ENCODE measurements at places on chromosomes 13 and 19. TPM values are rescaled to one million over a fixed set of nuclear protein-coding genes. Genes with fewer than 3 reads are reported as not detected.
A peak's percentile ranks its signal among the peaks of the same experiment; 100 is the strongest.

GRCh38 chr19:50820549-50821247 lies 2.9 kb downstream of the KLK1 start:
- peak overlapping the region; percentile 9 for H3K4me3 ChIP-seq
- H3K27me3 ChIP-seq, result peaks cover 84% of the 10 kb centered on the region

- H3K27ac ChIP-seq, result no peak overlapping the region
- H3K27me3 ChIP-seq, result no peaks in the 10 kb centered on the region
- H3K4me1 ChIP-seq, result no peaks in the 10 kb centered on the region
- no peak overlapping the region for H3K4me3 ChIP-seq
- H3K36me3 ChIP-seq, result peaks cover 20% of the 10 kb centered on the region
Measured at GRCh38 chr13:100536643-100537180, 51.9 kb downstream of the GGACT start.

- H3K27ac ChIP-seq, result no peak overlapping the region
- H3K36me3 ChIP-seq, result peaks cover 42% of the 10 kb centered on the region
Measured at GRCh38 chr19:55593096-55593772, 6.1 kb downstream of the FIZ1 start.

GRCh38 chr19:49790866-49791265 lies 22.2 kb downstream of the FUZ start:
- H3K27me3 ChIP-seq, result no peaks in the 10 kb centered on the region
- no peak for DNase-seq
- peaks cover 25% of the 10 kb centered on the region for H3K4me1 ChIP-seq
- peaks cover 43% of the 10 kb centered on the region for H3K36me3 ChIP-seq

DNA sequence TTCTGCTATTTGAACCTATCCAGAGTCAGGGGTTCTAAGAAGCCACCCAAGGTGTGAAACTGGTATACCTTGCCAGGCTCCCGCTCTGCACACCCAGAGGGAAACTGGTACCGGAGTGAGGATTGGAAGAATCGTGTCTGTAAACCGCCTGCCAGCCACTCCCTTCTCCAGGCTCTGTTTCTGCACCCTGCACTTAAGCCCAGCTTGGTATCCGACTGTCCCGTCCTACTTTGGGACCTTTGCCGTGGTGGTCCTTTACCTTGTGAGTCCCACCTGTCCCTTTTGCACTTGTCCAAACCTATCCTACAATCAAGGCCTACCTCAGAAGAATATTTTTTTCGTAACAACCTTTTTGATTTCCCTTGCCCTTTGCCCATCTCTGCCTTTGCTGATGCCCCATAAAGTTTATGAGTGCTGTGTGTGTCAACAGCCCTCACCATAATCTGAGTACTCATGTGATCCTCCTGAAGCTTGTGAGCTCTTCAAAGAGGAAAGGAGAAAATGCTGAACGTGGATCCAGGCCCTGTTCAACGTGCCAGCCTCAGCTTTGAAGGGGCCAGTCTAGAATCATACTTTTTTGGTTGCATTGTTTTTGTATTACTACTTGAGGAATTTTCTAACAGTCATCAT lies 44.7 kb downstream of the GARRE1 start:
- no peak for DNase-seq
- H3K4me1 ChIP-seq, result no peaks in the 10 kb centered on the region
- peaks cover 48% of the 10 kb centered on the region for H3K36me3 ChIP-seq
- no peak overlapping the region for H3K4me3 ChIP-seq
- H3K27ac ChIP-seq, result no peak overlapping the region

- no peaks in the 10 kb centered on the region for H3K27me3 ChIP-seq
- H3K36me3 ChIP-seq, result no peaks in the 10 kb centered on the region
- DNase-seq, result no peak
- no peaks in the 10 kb centered on the region for H3K4me1 ChIP-seq
Measured at GRCh38 chr13:30378191-30378590, 44.1 kb upstream of the UBE2L5 start.

GRCh38 chr19:19528721-19529490 lies at the start of gene YJEFN3:
YJEFN3 (plus strand) TSS chr19:19528911; CDS start chr19:19528933, 22 bp downstream.
- no peak for DNase-seq
- H3K4me1 ChIP-seq, result peaks cover 36% of the 10 kb centered on the region
- peaks cover 46% of the 10 kb centered on the region for H3K36me3 ChIP-seq
- H3K4me3 ChIP-seq, result peak within 1 kb of the TSS; percentile 42
- H3K27me3 ChIP-seq, result no peaks in the 10 kb centered on the region

GRCh38 chr19:38538386-38538785 lies 79.4 kb downstream of the MAP4K1 start:
- H3K27ac ChIP-seq, result no peak overlapping the region
- no peaks in the 10 kb centered on the region for H3K36me3 ChIP-seq
- DNase-seq, result no peak

GRCh38 chr19:34288381-34288780 lies 34.0 kb downstream of the GARRE1 start:
- peaks cover 8% of the 10 kb centered on the region for H3K36me3 ChIP-seq
- H3K4me1 ChIP-seq, result no peaks in the 10 kb centered on the region
- no peak overlapping the region for H3K27ac ChIP-seq
- no peak overlapping the region for H3K4me3 ChIP-seq

GRCh38 chr19:5341448-5341820 lies 822 bp upstream of the PTPRS start:
- no peak for DNase-seq
- H3K4me3 ChIP-seq, result no peak overlapping the region

- peaks cover 3% of the 10 kb centered on the region for H3K4me1 ChIP-seq
- no peak overlapping the region for H3K4me3 ChIP-seq
- peaks cover 11% of the 10 kb centered on the region for H3K36me3 ChIP-seq
- DNase-seq, result no peak
- no peak overlapping the region for H3K27ac ChIP-seq
Measured at GRCh38 chr19:19074196-19074882, 10.5 kb downstream of the SLC25A42 start.

DNA sequence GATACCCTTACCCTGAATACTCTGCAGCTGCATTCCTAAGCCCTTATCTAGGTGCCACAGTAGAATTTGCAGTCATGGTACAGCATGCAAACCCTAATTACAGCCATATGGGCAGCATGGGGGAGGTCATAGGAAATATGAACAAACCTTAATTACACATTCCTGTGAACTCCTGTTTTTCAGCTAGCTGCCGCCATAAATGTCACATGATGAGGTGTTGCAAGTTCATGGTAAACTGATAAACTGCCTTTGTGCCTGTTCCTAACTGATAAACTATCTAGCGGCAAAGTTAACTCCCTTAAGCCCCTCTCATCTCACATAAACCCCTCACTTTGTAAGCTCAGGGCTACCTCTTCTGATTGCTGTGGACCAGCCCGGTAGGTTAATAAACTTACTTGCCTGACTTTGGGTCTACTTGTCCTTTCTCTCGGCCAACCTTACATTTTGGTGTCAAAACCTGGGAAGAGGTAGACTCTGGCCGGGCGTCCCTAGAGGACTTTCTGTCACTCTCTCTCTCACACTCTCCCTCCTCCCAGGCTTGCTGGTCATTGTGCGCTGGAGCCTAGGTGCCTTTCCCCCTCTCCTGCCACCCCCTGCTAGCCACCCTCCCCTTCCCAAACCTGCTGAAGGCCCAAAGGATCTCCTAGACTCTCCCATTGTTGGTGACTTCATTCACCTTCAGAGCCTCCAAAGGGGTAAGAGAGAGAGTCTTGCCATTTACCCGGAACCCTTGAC lies 43.3 kb downstream of the ZNF93 start:
- H3K4me1 ChIP-seq, result no peaks in the 10 kb centered on the region
- no peaks in the 10 kb centered on the region for H3K27me3 ChIP-seq
- no peak overlapping the region for H3K27ac ChIP-seq

GRCh38 chr13:99339736-99340397 lies 32.7 kb upstream of the GPR183 start:
- H3K27me3 ChIP-seq, result no peaks in the 10 kb centered on the region
- H3K36me3 ChIP-seq, result peaks cover 41% of the 10 kb centered on the region
- H3K4me3 ChIP-seq, result no peak overlapping the region
- H3K27ac ChIP-seq, result no peak overlapping the region
- DNase-seq, result peak; percentile 80
- no peaks in the 10 kb centered on the region for H3K4me1 ChIP-seq

- peak overlapping the region; percentile 75 for H3K4me3 ChIP-seq
- H3K27ac ChIP-seq, result peak overlapping the region; percentile 83
- H3K36me3 ChIP-seq, result no peaks in the 10 kb centered on the region
Measured at GRCh38 chr13:20128459-20128931, 32.4 kb downstream of the GJA3 start.

DNA sequence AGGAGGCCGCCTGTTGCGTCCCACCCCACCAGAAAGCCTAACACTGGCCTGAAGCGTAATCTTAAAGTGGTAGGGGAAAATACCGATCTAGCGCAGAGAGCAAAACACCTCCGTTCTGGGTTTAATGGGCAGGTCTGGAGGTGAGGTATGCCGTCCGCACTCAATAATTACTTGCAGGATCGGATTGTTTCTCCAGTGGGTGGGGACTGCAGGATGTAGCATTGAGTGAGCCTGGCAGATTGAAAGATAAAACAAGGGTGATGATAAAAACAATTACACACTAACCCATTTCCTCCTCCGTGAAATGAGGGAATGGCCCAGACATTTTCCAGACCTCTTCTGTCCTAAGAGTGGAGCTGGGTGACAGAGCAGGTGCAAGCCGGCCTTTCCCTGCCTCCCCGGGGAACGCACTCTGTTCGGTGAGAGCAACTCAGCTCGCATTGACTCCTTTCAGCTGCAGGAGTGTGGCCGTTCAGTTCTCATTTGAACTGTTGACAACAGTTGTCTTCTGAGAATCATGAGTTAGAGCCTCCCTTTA lies 110.2 kb upstream of the DOCK9 start:
- H3K27me3 ChIP-seq, result no peaks in the 10 kb centered on the region
- peak overlapping the region; percentile 85 for H3K4me3 ChIP-seq
- peak overlapping the region; percentile 97 for H3K27ac ChIP-seq
- H3K36me3 ChIP-seq, result no peaks in the 10 kb centered on the region
- DNase-seq, result no peak

- DNase-seq, result no peak
- H3K36me3 ChIP-seq, result no peaks in the 10 kb centered on the region
- H3K4me1 ChIP-seq, result no peaks in the 10 kb centered on the region
- no peaks in the 10 kb centered on the region for H3K27me3 ChIP-seq
- H3K27ac ChIP-seq, result no peak overlapping the region
- H3K4me3 ChIP-seq, result no peak overlapping the region
Measured at GRCh38 chr13:27472941-27473340, 22.6 kb upstream of the MTIF3 start.

GRCh38 chr19:19866611-19867248 lies 1.0 kb downstream of the ZNF253 start:
- no peak for DNase-seq
- H3K36me3 ChIP-seq, result no peaks in the 10 kb centered on the region
- H3K27me3 ChIP-seq, result no peaks in the 10 kb centered on the region

DNA sequence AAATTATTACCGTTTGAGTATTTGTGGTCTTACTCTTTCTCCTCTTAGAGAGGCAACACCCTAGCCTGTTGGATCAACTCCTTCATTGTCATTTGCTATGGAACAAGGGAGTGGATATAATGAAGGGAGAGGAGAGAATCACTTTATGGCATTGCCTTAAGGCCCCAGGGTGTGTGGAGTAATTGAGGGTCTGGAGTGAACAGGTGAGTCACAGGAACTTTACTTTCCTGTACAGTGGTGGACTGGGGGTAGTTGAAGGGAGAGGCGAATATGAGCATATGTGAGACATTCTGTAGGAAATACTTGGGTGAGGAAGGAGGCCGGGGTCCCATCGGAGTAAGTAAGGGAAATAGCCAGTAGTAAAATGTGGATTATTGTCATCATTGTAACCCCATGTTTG lies 17.0 kb downstream of the DGKH start:
- H3K27me3 ChIP-seq, result no peaks in the 10 kb centered on the region
- no peaks in the 10 kb centered on the region for H3K36me3 ChIP-seq
- no peak overlapping the region for H3K4me3 ChIP-seq
- DNase-seq, result no peak
- no peak overlapping the region for H3K27ac ChIP-seq

- H3K36me3 ChIP-seq, result no peaks in the 10 kb centered on the region
- no peaks in the 10 kb centered on the region for H3K4me1 ChIP-seq
- DNase-seq, result no peak
- no peaks in the 10 kb centered on the region for H3K27me3 ChIP-seq
- H3K4me3 ChIP-seq, result no peak overlapping the region
Measured at GRCh38 chr13:64446372-64446771, 2783.8 kb downstream of the PCDH9 start.

GRCh38 chr13:73715911-73716510 lies 418.2 kb downstream of the KLF12 start:
- H3K4me1 ChIP-seq, result no peaks in the 10 kb centered on the region
- H3K27me3 ChIP-seq, result no peaks in the 10 kb centered on the region
- H3K4me3 ChIP-seq, result no peak overlapping the region
- peaks cover 27% of the 10 kb centered on the region for H3K36me3 ChIP-seq
- H3K27ac ChIP-seq, result no peak overlapping the region

GRCh38 chr13:66655847-66656454 lies 574.2 kb downstream of the PCDH9 start:
- no peak for DNase-seq
- H3K4me1 ChIP-seq, result peaks cover 18% of the 10 kb centered on the region
- no peaks in the 10 kb centered on the region for H3K36me3 ChIP-seq
- no peak overlapping the region for H3K4me3 ChIP-seq
- no peak overlapping the region for H3K27ac ChIP-seq
- no peaks in the 10 kb centered on the region for H3K27me3 ChIP-seq

DNA sequence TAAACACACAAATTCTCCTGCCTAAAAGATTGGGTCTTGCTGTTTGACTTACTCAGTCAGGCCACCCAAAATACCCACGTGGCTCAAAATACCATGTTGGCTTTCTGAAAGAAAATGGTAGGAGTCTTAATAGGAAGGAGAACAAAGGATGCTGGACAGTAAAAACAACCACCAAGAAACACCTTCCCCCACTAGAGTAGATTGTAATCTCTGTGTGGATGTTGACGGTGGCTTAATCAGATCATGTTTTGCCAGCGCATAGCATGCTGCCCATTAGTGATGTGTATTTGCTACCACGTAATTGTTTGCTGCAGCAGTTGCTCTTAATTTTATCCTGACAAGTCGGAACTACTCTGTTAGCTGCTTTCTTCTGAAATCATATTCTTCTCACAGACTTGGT lies 1229.3 kb upstream of the SLC10A2 start:
- no peak overlapping the region for H3K27ac ChIP-seq
- H3K4me1 ChIP-seq, result no peaks in the 10 kb centered on the region
- no peak for DNase-seq
- H3K4me3 ChIP-seq, result no peak overlapping the region

DNA sequence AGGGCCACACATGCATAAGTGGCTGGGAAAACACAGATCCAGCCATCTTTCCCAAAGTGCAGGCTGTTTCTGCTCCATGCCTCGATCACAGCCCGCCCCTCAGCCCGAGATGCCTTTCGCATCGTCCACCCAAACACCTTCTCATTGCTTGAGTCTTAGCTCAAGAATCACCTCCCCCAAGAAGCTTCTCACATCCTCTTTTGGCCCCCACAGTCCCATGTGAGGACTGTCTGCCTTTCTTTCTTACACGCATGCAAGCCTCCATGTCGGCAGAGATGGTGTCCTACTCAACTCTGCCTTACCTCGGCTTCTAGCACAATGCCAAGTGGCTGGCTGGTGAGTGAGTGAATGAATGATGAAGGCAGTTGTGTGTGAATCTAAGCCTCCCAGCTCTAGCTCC lies 18.1 kb upstream of the GSX1 start:
- H3K4me1 ChIP-seq, result no peaks in the 10 kb centered on the region
- no peaks in the 10 kb centered on the region for H3K27me3 ChIP-seq
- H3K27ac ChIP-seq, result no peak overlapping the region
- no peak overlapping the region for H3K4me3 ChIP-seq
- no peak for DNase-seq

SEMA6B gene
- 22.5 TPM for total RNA-seq

BCAM gene
- 66.8 TPM for total RNA-seq

CYP4F8 gene
- not detected for total RNA-seq

ZNF439 gene
- total RNA-seq, result 6.5 TPM

ZNF723 gene
- total RNA-seq, result not detected

SERPINE3 gene
- total RNA-seq, result not detected

C19orf33 gene
- total RNA-seq, result 8.2 TPM

IRGC gene
- total RNA-seq, result not detected

CYP4F12 gene
- 3.8 TPM for total RNA-seq
